ENCODE measurements at places on chromosomes 1 and 21.

DNA sequence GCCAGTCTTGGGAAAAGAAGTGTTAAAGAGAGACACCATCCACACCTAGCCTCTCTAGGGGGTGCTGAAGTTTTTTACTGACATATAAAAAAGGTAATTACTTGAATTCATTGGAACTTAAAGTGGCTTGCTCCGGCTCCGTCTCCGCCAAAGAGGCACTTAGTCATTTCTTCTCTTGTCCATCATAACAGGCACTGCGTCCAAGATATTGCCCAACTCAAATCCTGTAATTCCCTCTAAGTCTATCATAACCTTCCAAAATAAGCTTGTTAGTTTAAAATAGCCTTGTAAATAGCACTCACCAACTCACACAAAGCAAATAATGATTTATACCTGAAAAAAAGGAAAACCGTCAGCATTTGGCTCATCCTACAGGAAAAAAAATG lies 160.5 kb downstream of the ZBTB18 start:
- DNase-seq, result no peak

GRCh38 chr1:197304638-197305200 lies 36.7 kb downstream of the CRB1 start:
- no peak for DNase-seq

GRCh38 chr1:41906943-41907342 lies 11.8 kb downstream of the HIVEP3 start:
- peak; percentile 62 for DNase-seq

DNA sequence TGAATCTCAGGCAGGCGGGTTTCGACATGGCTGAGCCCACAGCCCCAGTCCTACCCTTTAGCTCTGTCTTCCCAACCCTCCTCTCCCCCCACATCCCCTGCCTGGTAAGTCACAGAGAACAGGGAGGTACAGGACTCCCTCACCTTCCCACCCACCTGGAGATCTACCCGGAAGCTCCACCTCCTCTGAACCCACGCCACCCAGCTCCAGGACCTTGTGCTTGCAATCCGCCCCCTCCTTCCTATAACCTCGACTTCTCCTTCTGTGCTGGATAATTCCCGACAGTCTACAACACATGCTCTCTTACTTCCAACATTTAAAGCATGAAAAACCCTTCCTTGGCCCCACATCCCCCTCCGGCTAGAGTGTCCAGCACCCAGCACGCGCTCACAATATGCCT lies 22.3 kb downstream of the KIF17 start:
- no peak for DNase-seq

DNA sequence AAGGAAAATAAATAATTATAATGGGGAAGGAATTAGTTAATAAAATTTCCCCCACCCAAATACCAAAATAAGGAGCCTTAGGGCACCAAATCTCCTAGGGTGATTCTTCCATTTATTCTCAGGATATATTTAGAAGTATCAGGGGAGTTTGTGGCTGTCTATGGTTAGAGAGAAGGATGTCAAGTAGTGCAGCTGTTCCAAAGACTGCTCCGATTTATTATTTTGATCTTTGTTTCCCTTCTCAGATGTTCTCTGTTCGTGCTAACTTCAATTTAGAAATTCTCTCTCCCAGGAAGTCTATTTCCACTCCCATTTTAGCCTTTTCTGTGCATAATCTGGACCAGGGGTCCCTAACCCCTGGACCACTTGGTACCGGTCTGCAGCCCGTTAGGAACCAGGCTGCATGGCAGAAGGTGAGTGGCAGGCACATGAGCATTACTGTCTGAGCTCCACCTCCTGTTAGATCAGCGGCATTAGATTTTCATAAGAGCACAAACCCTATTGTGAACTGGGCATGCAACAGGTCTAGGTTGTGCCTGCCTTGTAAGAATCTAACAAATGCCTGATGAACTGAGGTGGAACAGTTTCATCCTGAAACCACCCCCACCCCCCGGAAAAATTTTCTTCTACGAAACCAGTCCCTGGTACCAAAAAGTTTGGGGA lies 9.3 kb upstream of the MAST2 start:
- DNase-seq, result no peak

DNA sequence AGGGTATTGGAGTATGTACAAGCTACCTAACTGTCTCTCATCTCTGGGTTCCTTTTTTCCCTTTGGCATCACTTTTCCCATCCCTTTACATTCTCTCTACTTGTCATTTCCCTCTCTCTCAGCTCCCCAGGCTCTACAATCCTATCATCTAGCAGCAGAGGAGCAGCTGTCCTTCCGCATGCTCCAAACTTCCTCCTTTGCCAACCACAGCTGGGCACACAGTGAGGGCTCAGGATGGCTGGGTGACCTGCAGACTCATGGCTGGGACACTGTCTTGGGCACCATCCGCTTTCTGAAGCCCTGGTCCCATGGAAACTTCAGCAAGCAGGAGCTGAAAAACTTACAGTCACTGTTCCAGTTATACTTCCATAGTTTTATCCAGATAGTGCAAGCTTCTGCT lies 561 bp downstream of the CD1E start:
- DNase-seq, result peak; percentile 4

DNA sequence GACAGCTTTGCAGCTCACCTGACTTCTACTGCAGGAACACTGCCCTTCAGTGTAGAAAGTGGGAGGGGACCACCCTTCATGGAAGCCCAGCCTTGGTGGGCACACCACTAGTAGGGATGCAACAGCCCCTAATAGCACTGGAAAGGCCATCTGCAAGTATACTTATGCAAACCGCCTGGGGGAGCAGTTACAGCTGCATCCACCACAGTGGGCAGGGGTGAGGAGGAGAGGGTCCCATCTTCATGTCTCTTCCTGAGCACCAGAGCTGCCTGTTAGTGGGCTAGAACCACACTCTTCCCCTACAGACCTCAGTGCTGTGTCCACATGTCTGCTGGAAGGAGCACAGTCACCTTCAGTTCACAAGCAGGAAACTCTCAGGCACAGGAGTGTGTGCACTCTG lies 66.2 kb upstream of the LHX8 start:
- DNase-seq, result no peak

DNA sequence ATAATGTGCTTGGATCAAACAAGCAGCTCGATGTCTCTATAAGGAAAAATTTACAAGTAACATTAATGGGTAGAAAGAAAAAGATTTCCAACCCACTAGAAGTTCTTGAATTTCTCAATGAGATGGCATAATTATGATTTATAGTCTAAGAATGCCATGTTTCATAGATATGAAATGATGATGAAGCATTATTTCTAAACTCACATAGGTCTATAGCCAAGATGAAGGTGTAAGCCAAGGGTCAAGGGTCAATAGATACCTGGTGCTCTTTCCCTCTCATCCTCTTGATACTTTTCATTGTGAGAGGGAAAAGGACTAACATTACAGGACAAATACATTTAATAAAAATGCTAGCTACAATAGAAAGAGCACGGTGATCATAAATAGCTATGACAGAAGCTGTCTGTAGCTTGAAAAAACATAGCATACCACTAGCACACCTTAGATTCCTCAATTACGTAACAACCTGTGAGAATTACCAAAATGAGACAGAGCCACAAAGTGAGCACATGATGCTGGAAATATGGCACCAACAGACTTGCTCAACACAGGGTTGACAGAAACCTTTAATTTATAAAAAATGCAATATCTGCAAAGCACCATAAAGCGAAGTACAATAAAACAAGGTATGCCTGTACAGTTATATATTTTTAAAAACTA lies 26.3 kb upstream of the F13B start:
- no peak for DNase-seq

DNA sequence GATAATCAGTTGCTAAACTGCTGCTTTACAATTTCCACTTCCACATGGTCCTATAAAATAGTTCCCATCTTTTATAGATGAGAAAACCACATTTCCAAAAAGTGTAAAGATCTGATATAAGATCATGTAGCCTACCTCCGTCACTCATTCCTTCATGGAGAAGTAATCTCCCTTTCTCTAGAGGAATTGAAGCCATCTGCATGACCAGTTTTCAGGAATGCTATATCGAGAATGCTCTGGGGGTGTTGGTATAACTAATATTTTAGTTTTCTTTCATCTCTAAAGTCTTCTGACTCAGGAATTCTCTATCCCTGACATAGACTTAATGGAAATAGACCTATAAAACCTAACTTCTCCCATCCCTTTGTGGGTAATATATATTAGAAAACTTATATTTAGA lies 173.0 kb upstream of the UBE2U start:
- DNase-seq, result no peak

DNA sequence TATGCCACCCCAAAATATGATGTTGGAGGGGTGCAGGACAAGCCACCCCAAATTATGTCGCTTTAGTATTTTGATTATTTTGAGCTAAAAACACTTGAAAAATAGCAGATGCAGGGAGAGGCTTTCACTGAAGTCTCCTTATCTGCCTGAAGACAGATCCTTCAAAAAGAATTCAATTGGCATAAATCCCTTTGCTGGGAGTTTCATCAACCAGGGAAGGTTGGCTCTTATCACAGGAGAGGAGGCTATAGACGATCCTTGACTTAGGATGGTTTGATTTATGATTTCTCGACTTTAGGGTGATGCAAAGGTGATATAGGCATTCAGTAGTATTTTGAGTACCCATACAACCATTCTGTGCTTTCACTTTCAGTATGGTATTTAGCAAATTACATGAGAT lies 97.8 kb upstream of the CAMK1G start:
- DNase-seq, result no peak

GRCh38 chr1:25793585-25794170 lies 6.3 kb upstream of the SELENON start:
- no peak for DNase-seq

GRCh38 chr1:58818075-58818474 lies 34.2 kb upstream of the JUN start:
- DNase-seq, result no peak

- no peak for DNase-seq
Measured at GRCh38 chr1:34262023-34262853, 85.5 kb downstream of the C1orf94 start.

GRCh38 chr1:54884768-54885167 lies 2.2 kb downstream of the DHCR24 start:
- DNase-seq, result no peak

- no peak for DNase-seq
Measured at GRCh38 chr1:10814312-10814711, 17.9 kb upstream of the CASZ1 start.
